ENCODE measurements at places on chromosomes 3 and 15.

DNA sequence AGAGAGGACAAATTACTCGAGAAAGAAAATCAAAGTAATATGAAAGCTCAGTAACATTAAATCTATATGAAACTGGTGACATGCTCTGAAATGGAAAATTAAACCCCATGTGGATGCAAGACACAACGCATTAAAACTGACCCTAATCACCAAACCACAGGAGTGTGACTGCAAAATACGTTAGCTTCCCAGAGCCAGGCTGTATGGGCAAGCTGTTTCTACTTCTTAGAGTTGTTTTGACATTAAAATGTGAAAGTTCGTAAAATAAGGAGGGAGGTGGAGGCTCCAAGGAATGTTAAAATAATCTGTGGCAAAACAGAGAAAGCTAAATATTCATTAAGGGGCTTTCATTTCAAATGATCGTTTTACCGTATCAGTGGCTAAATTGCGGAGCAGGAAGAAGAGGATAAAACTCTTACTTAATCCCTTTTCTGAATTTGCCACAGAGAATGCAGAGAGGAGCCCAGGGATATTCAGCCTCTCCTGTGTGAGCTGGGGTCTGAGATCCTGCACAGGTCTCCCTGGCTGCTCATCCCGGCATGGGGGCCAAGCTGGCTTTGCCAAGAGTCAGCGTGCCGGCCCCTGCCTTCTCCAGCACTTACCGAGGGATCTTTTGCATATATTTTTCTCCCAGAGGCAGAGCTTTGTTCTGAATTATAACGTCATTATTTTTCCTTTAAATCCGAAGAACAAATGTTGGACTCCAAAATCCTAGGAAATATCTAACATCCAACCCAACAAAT, 239.8 kb upstream of the THBS1 start:
- no peak for DNase-seq

GRCh38 chr3:128620268-128620691, 30.3 kb downstream of the RPN1 start:
- no peak for DNase-seq

DNA sequence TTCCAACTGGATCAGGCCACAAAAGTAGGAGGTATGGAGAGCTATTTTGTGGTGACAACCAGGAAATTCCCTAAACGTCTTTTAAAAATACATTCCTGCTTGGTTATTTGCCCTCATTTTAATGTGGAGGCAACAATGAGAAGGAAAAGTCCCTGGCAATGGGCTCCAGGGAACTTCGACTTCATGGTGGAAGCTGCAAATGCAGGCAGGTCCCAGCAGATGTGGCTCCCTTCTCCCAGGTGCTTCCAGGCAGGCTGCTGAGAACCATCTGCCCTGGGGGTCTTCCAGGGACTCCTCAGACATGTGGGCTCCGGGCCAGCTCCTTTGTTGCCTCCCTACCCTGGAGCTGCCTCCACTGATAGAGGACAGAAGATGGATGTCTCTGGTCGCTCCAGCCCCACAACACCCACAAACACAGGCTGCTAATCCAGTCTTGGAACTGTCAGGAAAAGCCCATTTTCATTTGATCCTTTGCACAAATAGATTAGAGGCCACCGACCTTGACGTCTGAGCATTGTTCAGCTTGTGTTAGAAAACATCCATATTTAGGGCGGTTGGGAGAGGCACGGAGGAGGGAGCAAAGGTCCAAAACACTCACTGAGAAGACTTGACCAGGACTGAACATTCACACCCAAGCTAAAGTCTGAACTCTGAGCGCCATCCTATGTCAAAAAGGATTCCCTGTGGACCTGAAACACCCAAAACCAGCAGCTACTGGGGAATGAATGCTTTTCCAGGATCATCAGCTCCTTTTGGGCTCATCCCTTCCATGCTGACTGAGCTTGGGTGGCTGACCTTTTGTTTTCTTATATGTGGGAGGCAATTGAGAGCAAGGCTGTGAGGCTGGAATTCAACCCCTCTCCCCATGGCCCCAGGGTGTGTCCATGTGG, 30.2 kb upstream of the SLCO2A1 start:
- no peak for DNase-seq

DNA sequence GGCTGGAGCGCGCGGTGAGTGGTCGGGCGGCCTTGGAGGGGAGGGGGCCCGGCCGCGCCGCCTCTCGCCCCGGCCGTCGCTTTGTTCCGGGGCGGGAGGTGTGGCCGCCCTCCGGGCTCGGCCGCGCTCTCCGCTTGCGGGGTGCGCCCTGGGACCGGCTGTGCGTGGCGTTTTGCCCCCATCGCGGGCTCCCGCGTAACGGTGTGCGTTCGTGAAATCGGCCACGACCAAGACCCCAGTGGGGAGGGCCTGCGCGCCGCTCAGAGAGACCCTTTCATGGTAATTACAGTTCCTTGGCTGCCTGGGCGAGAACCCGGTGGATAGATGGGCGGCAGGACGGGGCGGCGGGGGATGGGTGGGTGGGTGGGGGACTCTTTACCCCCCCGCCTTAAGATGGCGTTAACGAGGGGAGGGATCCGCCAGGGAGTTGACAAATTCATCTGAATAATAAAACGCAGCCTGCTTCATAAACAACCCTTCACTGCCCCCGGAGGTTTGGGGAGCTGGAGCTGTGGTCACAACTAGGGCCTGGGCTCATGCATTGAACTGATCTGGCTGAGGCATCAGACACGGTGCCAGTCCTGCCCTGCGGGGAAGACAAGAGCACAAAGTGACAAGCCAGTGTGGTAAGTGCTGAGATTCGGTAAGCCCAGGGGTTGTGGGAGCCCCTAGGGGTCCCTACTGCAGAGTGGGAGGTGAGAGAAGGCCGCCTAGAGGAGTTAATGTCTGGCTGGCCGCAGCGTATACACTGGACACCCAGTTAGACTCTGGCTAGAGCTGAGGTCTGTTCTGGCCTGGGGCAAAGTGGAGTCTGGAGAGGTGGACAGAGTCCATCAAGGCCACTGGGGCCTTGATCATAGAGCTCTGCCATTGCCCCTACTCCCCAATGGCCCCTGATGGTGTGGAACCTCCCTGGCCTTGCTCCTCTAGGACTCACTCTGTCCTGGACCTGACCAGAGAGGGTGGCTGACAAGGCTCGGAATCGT, 668 bp downstream of the MRAS start:
- DNase-seq: no peak

DNA sequence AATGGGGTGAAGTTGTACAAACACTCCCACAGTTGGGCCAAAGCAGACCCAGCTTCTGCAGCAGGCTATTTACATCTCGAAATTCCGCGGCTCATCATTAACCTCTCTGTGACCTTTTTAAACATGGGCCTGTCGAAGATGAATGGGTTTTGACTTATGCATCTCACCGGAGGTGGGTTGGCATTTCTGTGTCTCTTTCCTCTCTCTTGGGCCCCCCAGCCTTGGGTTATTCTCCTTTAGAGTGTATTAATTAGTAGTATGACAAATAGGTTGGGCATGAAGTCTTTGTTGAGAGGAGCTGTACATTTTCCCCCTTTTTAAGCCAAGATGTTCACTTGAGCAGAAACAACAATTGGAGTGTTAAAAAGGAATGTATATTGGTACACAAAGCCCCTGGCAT, 9.8 kb downstream of the SMAD6 start:
- DNase-seq: no peak

DNA sequence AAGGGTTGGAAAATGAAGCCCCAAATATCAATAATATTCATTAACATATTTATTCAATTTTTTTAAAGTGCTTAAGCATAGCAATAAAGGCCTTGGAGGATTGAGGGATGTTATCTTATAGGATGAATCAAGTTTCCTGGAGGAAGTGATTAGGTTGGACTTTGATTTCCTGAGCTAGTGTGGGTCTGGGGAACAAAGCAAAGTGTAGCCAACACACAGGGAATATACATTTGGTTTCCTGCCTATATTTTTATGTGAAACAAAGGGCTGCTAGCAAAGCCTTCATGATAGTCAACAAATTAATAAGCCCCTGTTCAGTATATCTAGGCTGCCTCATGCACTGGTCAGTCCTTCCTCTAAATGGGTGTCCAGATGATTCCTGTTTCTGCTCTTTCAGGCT, 261.1 kb upstream of the IL12A start:
- no peak for DNase-seq

- DNase-seq: no peak
Observed at GRCh38 chr3:63400246-63400860, 122.2 kb downstream of the SYNPR start.

GRCh38 chr15:100194996-100195395, 146.8 kb downstream of the ADAMTS17 start:
- DNase-seq: no peak

DNA sequence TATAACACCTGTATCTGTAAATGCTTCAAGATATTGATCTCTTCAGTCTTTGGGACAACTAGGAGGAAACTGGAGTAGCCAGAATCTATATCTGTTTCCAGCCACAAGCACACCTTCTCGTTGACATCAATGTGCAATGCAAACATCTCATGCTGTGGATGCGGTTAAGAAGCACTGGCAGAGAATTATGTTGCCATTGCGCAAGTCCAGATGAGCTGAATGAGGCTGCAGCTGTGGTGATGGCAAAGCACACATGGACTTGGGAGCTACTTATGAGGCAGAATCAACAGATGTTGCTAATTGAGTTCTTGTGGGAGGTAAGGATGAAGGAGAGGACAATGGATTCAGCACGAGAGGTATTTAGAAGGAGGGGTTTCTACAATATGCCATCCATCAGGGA, 90.9 kb downstream of the STRIT1 start:
- no peak for DNase-seq

DNA sequence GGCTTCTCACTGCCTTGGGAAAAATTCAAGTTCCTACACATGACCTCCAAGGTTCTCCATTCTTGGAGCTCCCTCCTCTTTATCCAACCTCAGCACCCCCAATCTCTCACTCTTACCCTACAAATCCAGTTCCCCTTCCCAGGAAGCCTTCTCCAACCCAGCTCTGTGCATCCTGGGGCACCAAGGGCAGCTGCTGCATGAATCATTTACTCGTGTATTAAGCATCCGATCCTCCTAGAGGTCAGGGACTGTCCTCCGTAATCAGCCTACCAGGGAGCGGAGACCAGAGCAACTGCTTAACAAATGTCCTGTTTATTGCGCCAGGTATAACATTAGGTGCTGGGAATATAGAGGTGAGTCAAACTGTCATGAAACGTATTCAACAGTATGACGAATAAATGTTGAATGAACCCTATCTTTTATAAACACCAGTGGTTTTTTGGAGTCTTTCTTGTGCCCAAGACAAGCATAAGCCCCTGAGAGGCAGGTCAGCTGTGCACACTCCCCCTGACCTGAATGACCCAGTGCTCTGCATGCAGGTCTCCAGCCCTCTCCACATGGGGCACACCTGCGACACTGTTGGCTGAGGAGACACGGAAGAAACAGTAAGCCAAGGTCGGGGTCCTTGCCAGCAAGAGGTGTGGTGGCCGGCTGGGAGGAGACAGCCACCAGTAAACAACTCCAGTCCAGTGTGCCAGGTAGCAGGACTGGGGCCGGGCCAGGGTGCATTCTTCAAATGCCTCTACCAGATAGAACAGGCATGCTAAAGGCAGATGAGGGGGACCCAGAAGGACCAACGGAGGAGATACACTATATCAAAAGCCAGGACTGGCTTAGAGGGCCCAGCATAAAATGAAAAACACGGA, 27.6 kb downstream of the ANP32A start:
- DNase-seq: no peak

- DNase-seq: no peak
Observed at GRCh38 chr15:70823196-70823595, 30.8 kb downstream of the LARP6 start.

DNA sequence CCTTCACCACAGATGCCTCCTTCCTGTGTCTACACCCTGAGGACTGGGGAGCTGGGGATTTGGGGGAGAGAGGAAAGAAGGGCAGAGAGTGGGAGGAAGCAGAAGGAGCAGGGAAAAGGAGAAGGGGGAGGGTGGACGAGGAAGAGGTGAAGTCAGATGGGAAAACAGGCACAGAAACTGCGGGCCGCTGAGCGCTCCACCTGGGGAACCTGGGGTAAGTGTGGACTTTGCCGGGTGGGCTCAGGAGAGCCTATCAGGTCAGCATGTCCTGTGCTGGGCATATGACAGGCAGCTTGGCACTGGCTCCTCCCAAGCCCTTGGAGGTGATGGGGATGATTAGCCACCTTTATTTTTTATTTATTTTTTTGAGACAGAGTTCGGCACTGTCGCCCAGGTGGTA, 62.6 kb downstream of the CORO2B start:
- no peak for DNase-seq

- no peak for DNase-seq
Observed at GRCh38 chr3:13497386-13497785, 17.3 kb downstream of the HDAC11 start.

GRCh38 chr3:37809846-37810447, 51.7 kb upstream of the CTDSPL start:
- no peak for DNase-seq

- DNase-seq: no peak
Observed at GRCh38 chr15:69929905-69930630, 167.6 kb downstream of the TLE3 start.

DNA sequence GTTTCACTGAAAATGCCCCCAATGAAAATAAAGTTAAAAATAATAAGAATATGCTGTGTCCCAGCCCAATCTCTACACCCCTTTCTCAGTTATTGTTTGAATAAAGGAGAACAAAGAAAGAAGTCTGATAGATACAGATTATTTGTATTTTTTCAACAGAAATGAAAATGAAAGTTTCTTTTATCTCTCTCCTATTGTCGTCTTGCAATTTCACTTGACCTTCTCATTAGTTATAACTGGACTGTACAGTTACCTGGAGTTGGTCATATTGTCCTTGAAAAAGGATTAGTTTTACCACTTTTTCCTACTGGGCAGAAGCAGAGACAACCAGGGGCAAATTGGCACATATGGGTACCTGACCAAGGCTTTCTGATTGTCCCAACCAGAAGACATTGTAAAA, 440.0 kb downstream of the PDCD6IP start:
- no peak for DNase-seq

GRCh38 chr3:41169023-41169422, 30.3 kb upstream of the CTNNB1 start:
- DNase-seq: no peak

DNA sequence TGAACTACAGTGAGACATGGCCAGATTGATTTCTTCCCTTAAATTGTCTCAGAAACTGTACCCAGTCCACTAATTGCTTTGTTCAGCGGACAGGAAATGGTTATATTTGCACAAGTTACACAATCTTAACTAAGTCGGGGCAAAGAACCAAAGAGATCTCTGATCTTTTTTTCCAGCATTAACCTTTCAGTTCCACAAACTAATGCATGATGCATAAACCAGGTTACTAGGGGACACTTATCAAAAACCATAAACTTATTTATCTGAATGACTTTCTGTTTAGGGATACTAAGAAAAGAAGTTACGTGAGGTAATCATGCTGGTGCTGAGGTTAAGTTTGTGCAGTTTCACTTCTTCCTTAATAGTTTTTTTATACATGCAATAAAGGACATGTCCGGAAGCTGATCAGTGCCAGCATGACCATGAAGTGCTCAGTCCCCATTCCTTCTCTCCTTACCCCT, 22.4 kb downstream of the FNDC3B start:
- DNase-seq: no peak

All from LoVo (cell line).